Calu3 (cell line): ENCODE measurements at places on chromosomes 3 and 15.

- H3K4me3 ChIP-seq = no peak overlapping the region
- no peak overlapping the region for H3K27ac ChIP-seq
- no peaks in the 10 kb centered on the region for H3K4me1 ChIP-seq
- no peaks in the 10 kb centered on the region for H3K36me3 ChIP-seq
- no peaks in the 10 kb centered on the region for H3K27me3 ChIP-seq
- no peak for DNase-seq
Observed at GRCh38 chr15:81023483-81024264, 23.0 kb downstream of the TLNRD1 start.

DNA sequence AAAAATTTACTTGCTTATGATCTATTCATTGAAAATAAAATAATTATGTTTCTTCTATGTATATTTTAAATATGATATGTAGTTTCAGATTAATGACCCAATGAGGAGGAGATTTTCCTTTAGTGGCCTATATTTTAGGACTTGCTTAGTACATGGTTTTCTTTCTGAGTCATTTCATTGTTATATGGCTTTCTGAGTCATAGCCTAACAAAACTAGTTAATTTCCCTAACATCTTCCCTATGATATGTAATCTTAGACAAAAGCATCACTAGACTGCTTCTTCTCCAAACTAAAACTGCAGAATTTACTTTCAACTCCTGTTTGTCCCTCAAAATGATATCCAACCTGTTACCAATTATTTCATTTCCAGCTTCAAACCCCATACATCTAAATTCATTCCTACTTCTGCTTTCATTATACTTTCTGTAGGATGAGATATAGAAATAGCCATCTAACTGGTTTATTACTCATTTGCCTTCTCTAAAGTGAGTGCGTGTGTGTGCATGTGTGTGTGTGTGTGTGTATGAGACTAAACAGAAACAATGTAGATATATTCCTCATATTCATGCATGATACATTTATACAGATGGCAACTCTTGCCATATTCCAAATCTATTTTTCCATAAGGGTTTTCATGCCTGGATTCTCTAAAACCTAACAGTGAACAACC, 915.0 kb upstream of the GBE1 start:
- H3K36me3 ChIP-seq = no peaks in the 10 kb centered on the region
- no peaks in the 10 kb centered on the region for H3K27me3 ChIP-seq
- no peak for DNase-seq
- no peak overlapping the region for H3K4me3 ChIP-seq

GRCh38 chr15:63052077-63052841, 9.7 kb downstream of the TPM1 start:
- H3K27ac ChIP-seq = peak overlapping the region; percentile 77
- DNase-seq = no peak
- H3K36me3 ChIP-seq = peaks cover 100% of the 10 kb centered on the region
- peaks cover 78% of the 10 kb centered on the region for H3K4me1 ChIP-seq

DNA sequence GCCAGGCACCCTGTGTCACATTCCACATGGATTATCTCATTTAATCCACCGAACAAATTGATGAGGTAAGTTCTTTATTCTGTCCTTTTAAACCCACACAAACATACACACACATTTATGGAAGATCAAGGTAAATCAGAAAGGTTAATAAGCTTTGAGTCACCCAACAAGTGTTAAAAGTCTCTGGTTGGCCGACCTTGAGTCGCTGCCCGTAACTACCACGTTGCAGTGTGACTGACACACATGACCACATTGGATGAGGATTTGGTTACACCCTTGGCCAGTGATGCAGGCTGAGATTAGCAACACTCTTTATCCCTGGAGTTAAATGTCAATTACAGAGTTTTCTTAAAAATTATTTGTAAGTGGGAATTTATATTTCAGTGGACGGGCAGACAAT, 19.2 kb downstream of the FOXP1 start:
- no peak overlapping the region for H3K27ac ChIP-seq
- H3K4me1 ChIP-seq = peaks cover 30% of the 10 kb centered on the region
- H3K36me3 ChIP-seq = peaks cover 5% of the 10 kb centered on the region
- DNase-seq = no peak
- no peaks in the 10 kb centered on the region for H3K27me3 ChIP-seq

GRCh38 chr3:188119846-188120245, 34.1 kb upstream of the LPP start:
- H3K36me3 ChIP-seq = no peaks in the 10 kb centered on the region
- H3K27ac ChIP-seq = no peak overlapping the region
- H3K4me1 ChIP-seq = peaks cover 26% of the 10 kb centered on the region

GRCh38 chr3:126018995-126019394, 50.0 kb downstream of the ROPN1B start:
- no peak overlapping the region for H3K27ac ChIP-seq
- H3K4me1 ChIP-seq = no peaks in the 10 kb centered on the region
- H3K36me3 ChIP-seq = no peaks in the 10 kb centered on the region
- no peak for DNase-seq
- no peaks in the 10 kb centered on the region for H3K27me3 ChIP-seq

GRCh38 chr15:28947221-28947674, 61.5 kb downstream of the APBA2 start:
- H3K27ac ChIP-seq = no peak overlapping the region
- H3K4me3 ChIP-seq = no peak overlapping the region
- no peaks in the 10 kb centered on the region for H3K27me3 ChIP-seq
- no peaks in the 10 kb centered on the region for H3K4me1 ChIP-seq
- no peaks in the 10 kb centered on the region for H3K36me3 ChIP-seq

DNA sequence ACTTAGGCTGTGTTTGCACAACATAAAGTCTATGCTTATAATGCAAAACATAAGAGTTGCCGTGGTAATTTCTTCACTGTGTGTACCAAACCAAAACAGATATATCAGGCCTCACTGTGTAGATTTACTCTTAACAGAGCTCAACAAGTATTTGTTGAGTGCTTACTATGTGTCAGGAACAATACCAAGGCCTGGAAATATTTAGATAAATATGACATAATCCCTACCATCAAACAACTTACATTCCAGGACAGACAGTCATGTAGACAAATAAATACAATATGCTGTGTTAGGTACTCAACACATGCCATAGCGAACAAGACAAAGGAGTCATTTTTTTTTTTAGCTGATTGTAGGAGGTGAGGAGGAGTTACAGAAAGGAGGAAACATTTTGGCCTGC, 554.0 kb downstream of the NSUN3 start:
- peak overlapping the region; percentile 41 for H3K4me3 ChIP-seq
- DNase-seq = no peak
- peaks cover 5% of the 10 kb centered on the region for H3K36me3 ChIP-seq
- H3K4me1 ChIP-seq = peaks cover 27% of the 10 kb centered on the region
- H3K27me3 ChIP-seq = no peaks in the 10 kb centered on the region

DNA sequence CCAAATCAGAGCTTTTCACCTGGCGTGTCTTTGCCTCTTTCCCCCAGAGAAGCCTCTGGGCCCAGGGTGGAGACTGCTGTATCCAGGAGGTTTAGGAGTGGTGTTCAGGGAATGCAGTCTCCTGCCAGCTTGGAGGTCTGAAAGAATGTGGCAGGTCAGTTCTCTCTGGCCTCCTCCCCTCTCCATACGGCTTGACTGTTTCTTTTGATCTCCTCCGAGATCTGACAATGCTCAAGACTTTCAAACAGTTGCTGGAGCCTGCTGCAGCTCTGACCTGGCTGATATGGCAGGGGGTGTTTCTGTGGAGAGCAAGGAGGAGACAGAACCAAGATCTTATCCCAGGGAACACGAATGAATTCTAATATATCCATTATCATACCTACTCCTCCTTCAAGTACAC, 24.7 kb upstream of the TM4SF4 start:
- H3K4me3 ChIP-seq = no peak overlapping the region
- no peaks in the 10 kb centered on the region for H3K27me3 ChIP-seq
- DNase-seq = no peak
- peak overlapping the region; percentile 30 for H3K27ac ChIP-seq
- no peaks in the 10 kb centered on the region for H3K36me3 ChIP-seq

DNA sequence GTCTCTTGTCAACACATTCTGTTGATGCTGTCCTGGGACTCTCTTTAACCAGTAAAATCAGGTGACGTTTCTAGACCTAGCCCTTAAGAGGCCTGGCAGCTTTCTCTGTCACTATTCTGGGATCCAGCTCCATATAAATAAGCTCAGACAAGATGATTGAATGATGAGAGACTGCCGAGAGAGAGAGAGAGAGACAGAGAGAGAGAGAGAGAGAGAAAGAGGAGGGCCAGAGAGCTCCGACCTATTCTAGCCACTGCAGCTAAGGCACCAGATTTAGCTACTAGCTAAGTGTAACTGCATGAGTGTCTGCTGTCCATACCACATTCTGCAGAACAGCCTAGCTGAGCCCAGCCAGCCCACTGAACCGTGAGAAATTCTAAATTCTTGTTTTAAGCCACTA, 36.1 kb upstream of the CTXND1 start:
- H3K4me3 ChIP-seq = no peak overlapping the region
- peaks cover 8% of the 10 kb centered on the region for H3K4me1 ChIP-seq
- no peak overlapping the region for H3K27ac ChIP-seq
- DNase-seq = no peak
- no peaks in the 10 kb centered on the region for H3K36me3 ChIP-seq

DNA sequence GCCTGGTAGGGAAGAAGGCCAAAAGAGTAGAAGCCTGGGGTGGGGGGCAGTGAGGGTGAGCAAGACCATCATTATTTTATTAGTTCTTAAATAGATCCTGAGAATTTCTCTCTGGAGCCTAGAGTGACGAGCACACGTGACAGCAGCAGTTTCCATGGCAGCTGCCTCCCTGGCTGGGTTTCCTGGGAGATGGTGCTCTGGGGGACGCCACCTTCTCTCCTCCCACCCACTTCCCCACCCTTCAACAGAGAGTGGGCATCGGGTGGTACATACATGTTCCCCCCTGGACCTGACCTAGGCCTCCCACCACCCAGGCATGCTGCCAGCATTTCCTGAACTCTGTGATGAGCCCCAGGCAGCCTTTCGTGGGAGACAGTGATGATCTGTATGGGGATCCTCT, 12.9 kb downstream of the CELF6 start:
- no peaks in the 10 kb centered on the region for H3K36me3 ChIP-seq
- peaks cover 8% of the 10 kb centered on the region for H3K4me1 ChIP-seq
- H3K27ac ChIP-seq = no peak overlapping the region
- no peak overlapping the region for H3K4me3 ChIP-seq
- H3K27me3 ChIP-seq = peaks cover 69% of the 10 kb centered on the region

- no peaks in the 10 kb centered on the region for H3K4me1 ChIP-seq
- DNase-seq = no peak
- no peaks in the 10 kb centered on the region for H3K36me3 ChIP-seq
Observed at GRCh38 chr15:80527406-80527805, 123.2 kb downstream of the ARNT2 start.

DNA sequence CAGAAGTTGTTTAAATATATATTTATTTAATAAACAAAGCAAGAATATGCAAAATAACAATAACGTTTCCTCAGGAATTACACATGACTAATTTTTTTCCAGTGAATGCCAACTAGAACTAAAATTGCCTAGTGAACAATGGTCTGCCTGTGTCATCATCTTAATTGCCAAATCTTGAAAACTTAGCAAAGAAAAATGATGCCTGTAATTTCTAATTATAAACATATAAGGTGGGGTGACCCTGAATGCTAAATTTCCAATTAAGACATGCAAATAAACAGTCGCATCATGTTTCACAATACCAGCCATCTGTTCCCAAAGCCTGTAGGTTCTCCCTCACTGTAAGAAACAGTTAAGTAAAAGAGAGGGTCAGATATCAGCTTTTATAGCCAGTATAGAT, 67.6 kb upstream of the PLCL2 start:
- H3K36me3 ChIP-seq = no peaks in the 10 kb centered on the region
- no peaks in the 10 kb centered on the region for H3K27me3 ChIP-seq
- no peak overlapping the region for H3K27ac ChIP-seq
- DNase-seq = no peak
